ENCODE measurements at places on chromosomes 4 and X. TPM values are rescaled to one million over a fixed set of nuclear protein-coding genes. Genes with fewer than 3 reads are reported as not detected.

DNA sequence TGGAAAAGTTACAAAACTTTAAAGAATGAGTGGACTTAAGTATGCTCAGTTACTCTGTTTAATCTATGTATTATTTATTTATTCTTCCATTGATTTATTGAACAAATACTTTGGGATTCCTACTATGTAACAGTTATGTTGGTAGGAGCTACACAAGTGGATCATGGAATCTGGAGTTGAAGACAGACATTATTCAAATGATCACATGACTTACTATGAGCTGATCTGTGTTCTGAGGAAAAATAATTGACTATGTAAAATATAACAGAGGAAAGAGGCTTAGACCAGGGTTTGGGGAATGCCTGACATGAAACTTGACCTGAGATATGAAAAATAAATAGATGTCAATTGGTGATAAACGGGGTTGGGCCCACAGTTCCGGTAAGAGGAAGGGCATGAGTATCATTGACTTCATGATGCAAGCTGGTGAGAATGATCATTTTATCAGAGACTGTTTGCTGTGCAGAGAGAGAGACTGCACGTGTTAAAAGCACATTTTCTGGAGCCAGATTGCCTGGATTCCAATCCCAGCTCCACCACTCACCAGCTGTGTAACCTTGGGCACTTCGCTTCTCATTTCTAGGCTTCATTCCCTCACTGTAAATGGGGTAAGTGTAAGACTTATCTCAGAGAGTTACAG is 179.0 kb downstream of the SPCS3 start:
- peak; percentile 16 for DNase-seq

The LRIT3 gene
- total RNA-seq: 0.23 TPM

GRCh38 chr4:38591617-38592337 is 72.2 kb upstream of the KLF3 start:
- DNase-seq: peak; percentile 38

- peak; percentile 57 for DNase-seq
Observed at GRCh38 chrX:154411981-154412340, 622 bp downstream of the TAFAZZIN start.

DNA sequence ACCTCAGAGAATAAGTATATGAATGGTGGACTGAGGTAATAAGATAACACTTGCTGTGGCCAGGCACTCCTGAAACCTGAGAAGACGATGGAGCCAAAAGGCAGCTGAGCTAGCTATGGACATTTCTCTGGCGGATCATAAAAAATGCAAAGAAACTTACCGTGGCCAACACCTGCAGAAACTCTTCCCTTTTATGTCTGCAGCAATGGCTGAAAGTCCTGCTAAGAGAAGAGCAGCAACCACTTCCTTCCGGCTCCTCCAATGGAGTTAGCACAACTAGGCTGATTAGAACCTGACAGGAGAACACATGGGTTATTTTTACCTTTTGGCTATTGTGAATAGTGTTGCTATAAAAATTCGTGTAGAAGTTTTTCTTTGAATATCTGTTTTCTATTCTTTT is 76.0 kb upstream of the MAGEB16 start:
- no peak for DNase-seq

The WDR44 gene
- total RNA-seq: 22.8 TPM

The TCEAL3 gene
- total RNA-seq: 34.2 TPM

DNA sequence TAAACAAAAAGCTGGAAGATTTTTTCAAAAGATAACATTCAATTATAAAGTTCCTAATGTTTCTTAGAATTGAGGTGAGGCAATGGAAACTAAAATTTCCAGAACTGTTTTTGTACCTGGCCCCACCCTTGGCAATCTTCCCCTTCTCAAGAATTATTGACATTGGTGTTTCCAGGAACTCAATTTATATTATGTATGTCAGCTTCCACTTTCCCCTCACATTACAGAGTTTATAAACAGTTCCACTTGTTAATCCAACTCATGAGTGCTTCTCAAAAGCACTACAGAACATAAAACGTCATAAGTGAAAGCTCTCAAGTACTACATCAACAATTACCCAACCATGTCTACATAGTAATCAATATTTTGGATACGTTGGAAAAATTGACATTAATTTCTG is 107.4 kb downstream of the FAM13A start:
- DNase-seq: no peak

DNA sequence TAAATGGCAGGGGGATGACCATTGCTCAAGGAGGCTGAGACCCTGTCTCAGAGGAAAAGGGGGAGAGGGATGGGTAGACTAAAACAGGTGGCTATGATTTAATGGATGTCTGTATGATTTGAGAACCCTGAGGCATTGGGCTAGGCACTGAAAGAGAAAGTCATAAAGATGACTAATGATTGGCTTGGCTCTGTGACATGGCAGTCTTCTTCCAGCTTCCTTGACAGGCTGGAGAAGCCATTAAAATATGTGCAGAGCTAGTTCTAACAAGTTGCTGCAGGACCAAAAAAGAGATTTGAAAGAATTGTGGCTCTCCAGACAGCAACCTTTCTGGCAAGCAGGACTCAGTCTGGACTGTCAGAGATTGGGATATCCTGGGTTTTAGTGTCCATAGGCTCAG is 53.6 kb downstream of the AMER1 start:
- no peak for DNase-seq

The HTR2C gene
- not detected for total RNA-seq

GRCh38 chrX:136192839-136193414 is 45.6 kb downstream of the FHL1 start:
- DNase-seq: no peak

The MTTP gene
- 3.8 TPM for total RNA-seq

GRCh38 chr4:153465615-153466080 is 512 bp upstream of the TMEM131L start:
- DNase-seq: peak; percentile 40

- no peak for DNase-seq
Observed at GRCh38 chrX:131617182-131617581, 73.3 kb downstream of the OR13H1 start.

DNA sequence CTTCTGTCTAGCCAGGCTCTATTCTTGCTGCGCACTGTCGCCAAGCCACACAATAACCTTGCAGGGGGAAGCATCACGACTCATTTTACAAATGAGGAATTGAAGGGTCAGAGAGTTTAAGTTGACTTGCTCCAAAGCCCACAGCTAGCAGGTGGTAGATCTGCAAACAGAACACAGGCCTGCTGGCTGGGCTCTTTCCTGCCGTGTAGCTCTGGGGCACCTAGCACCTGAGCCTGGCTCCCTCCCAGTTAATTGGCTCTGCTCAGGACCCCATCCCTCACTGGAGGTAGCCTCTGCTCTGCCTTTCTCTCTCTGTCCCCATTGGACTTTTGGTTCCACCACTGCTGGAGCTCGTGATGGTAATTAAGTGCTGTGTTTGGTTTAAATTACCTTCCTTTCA is 98.5 kb downstream of the NSUN7 start:
- no peak for DNase-seq

DNA sequence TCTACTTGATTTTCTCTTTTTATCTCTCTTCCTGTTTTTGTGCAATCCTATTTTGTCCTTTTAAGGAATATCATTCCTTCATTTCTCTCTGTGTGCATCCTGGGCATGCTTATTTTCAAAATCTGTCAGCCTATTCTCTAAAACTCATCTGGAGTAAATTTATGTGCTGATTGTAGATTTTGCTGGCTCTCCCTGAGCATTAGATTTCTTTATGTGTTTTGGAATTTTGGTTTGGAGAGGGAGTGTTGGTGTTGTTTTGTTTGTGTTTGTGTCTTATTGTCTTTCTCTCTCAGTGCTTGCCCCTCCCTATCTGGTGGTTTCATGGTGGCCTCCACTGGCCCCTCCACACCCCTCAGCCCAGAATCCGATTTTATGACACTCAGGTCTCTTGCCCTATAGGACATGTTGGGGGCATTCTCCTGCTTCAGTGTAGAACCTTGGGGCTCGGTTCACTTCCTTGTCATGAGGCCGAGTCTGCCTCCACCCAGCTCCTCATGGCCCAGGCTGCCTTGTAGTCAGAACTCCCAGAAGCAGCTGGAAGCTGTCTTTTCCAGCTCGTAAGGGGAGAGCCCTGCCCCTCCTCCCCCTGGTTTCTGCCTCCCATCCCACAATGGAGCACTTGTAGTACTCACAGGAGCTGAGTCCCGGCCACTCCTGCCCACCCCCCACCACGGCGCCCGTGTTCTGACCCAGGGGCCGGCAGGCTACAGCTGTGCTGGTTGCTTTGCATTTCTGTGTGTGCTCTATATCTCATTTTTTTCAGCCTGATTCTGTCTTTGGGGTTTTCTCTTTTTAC is 24.5 kb upstream of the PJA1 start:
- DNase-seq: peak; percentile 26

GRCh38 chr4:41575207-41575606 is 37.2 kb downstream of the LIMCH1 start:
- no peak for DNase-seq

The TRPC3 gene
- 14.1 TPM for total RNA-seq

DNA sequence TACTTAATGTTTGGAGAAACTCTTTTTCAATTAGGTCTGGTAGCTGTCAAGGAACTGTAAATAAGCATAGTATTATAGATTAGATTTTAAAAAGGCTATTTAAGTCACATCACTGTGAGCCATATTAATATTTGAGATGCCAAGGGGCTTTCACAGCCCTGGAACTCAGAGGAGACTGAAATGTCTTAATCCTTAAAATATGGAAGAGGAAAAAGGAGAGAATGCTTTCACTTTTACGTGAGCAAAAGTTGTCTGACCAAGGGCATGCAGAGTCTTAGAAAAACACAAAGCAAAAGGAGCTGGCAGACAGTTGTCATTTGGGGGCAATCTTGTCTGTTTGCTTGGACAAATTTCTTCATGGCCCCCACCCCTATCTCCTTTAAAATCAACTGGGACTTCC is 253.2 kb upstream of the IGFBP7 start:
- no peak for DNase-seq

DNA sequence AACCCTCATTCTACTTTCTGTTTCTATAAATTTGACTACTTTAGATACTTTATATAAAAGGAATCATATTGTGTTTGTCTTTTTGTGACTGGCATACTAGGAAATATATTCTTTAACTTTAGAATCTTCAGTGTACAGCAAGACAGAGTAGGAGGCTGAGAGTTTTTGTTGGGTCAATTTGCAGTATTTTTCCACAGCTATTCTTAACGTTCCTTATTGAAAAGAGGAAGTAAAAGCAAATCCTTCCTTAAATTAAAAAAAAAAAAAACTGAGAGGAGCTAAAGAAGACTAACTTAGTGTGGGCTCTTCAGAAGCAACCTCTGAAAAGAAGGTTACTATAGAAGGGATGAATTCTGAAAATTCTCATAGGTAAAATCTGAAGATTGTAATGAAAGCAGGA is 1194.6 kb downstream of the ADGRL3 start:
- no peak for DNase-seq

DNA sequence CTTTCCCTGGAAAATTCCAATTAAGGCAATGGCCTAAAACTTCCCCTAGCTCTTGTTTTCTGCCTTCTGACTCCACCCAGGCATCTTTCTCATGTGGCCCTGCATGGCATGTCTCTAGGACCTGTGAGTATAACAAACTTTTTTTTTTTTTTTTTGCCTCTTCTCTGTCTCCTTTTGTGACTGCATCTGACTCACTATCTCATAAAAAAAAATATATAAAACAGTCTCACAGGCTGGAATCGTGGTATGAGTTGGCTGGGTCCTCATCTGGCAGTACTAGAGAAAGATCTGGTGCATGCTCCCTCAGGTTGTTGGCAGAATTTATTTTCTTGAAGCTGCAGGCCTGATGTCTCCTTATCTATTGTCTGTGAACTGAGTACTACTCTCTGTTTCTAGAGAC is 313.9 kb downstream of the TECRL start:
- no peak for DNase-seq

- DNase-seq: peak; percentile 56
Observed at GRCh38 chrX:68894513-68895340, 65.9 kb downstream of the EFNB1 start.

- DNase-seq: no peak
Observed at GRCh38 chr4:95217197-95217596, 331.6 kb downstream of the UNC5C start.

DNA sequence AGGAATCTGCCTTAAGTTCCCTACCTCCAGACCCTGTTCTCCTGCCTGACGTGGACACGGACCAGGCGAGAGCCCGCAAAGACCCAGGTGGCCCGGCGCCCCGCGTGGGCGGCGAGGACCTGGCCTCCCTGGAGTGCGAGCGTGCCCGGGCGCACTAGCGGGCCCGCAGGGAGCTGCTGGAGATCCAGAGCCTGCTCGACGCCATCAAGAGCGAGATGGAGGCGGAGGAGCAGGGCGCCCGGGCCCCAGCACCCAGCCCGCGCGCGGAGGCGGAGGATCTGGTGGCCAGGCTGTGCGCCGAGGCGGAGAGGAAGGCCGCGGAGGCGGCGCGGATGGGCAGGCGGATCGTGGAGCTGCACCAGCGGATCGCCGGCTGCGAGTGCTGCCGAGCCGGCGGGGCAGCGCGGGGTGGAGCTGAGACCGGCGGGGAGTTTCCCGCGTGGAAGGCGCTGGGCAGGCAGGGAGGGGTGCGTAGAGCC is 18.2 kb downstream of the MRFAP1 start:
- peak; percentile 16 for DNase-seq

The SGCB gene
- total RNA-seq: 62.5 TPM

DNA sequence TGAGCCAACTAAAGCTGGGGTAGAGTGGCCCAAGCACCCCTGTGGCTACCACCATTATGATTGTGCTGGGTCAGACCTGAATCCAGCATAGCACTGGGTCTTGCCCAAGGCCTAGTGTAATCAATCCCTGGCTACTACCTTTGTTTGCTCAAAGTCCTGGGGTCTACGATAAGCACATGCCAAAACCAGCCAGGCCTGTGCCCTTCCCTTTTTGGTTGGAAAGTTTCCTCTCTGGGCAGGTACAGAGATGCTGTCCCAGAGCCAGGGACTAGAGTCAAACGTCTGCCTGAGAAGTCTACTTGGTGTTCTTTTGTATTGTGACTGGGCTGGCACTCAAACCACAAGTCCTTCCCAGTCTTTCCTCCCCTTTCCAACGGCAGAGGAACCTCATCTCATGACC is 371.5 kb upstream of the MAGEC2 start:
- DNase-seq: no peak

GRCh38 chrX:112313201-112313600 is 230.6 kb upstream of the TRPC5 start:
- DNase-seq: no peak

The TRAM1L1 gene
- 2.1 TPM for total RNA-seq

The FAT4 gene
- total RNA-seq: 16.7 TPM

DNA sequence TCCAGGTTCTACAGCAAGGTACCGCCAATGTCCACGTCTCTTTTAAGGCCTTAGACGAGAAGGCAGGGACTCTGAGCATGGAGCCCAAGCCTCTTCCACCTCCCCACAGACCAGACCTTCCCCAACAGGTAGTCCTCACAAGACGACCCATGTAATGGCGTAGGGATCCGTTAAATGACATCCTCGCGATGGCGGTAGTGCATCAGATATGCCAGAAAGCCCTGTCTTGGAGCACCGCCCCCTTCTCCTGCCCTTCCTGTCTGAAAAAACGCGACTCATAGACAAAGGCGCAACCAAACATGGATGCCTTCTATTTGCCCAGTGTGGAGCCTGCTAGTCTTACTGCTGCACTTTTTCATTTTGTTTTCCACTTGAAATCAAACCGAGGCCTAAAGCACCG is 185.4 kb downstream of the OR13H1 start:
- DNase-seq: peak; percentile 93

The PRR32 gene
- total RNA-seq: not detected

GRCh38 chr4:183155450-183156184 is 56.6 kb downstream of the WWC2 start:
- no peak for DNase-seq

The ETDA gene
- not detected for total RNA-seq

The PARM1 gene
- 92.3 TPM for total RNA-seq
